Activated CD4-positive, alpha-beta T cell treated with anti-CD3 and anti-CD28 coated beads, Interleukin-2, Interleukin-4, amounts not matched to agents 100 ng/mL and 50 ng/mL, durations not matched to agents 16 hours and 8 hours (primary cell): ENCODE measurements at places on chromosomes 1 and 21.
A peak's percentile ranks its signal among the peaks of the same experiment; 100 is the strongest.

- DNase-seq: no peak
These were observed 14.9 kb downstream of the APCS start for GRCh38 chr1:159602501-159602999.

DNA sequence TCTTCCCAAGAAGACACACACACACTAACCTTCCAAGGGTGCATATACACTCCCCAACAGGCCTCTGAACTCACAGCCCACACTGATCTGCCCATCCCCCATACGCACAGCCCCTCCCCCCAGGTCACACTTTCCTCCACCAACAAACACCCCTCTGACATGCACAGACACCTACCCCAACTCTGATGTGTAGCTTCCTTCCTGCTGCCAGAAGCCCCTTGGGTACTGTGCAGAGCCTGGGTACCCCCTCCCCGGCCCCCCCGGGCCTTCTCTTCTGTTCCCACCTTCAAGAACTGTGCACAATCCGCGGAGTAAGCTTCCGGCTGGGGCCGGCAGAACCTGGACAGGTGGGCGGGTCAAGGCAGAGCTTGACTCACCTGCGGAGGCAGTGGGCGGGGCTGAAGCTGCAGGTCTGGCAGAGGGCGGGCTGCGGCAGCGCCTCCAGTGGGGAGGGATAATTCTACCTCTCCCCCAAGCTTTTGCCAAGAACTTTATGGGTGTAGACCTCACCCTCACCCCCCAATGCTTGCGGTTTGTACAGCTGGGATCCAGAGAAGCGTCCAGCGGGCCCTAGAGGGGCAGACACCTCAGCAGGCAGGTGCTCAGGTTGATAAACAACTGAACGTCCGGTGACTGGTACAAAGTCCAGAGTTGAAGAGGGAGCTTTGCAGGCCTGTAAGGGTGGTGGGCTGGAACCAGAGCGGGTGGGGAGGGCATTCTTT is at the start of gene C1orf210:
Gene C1orf210 (minus strand): TSS at position 313 of the 722 bp plus-strand sequence. CDS start 2,311 bp downstream, outside the sequence.
- DNase-seq: no peak

GRCh38 chr1:222464841-222465210 is 83.1 kb downstream of the HHIPL2 start:
- DNase-seq: peak; percentile 71

DNA sequence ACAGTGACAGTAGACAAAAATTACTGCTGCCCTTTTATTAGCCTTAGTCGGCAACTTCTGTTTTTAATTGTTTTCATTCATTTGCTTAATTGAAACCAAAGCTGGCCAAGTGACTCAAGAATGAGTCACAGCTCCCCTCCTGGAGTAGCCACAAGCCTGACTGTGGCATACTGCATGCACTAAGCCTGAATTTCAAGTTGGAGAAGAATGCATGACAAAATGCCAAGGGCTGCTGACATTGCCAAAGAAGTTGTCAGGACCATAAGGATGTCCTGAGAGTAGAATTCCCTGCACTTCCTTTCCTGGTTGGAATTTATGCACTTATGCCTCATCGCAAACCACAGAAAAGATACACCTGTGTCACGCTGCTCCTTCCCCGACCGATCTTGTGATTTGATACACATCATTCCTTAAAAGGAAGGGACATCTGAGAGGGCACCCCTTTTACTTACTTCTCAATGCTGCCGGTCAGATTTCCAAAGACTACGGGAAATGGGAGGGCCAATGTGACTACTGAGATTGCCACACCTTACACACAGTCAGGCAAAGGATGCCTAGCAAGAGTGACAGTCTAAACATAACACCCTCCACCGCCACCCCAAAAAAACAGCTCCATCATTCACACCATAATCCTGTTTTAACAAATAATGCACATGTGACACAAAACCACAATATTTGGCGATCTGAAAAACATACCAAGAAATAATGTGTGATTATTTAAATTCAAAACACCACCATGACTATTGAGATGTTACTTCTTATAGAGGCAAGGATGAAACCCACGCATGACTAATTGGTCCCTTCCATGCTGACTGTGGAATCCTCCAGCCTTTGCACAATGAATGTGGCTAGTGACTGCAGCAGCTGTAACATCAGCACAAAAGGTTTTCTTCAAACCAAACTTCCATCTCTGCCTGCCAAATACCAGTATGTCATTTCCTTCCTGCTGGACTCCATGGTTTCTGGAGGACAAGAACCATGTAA is 28.2 kb downstream of the VAV3 start:
- peak; percentile 77 for DNase-seq

GRCh38 chr1:177948336-177948972 is 21.4 kb downstream of the SEC16B start:
- peak; percentile 49 for DNase-seq

- no peak for DNase-seq
These were observed 918.2 kb upstream of the ADGRL2 start for GRCh38 chr1:80882553-80882952.

GRCh38 chr21:38494251-38494642 is 4.0 kb downstream of the ERG start:
- no peak for DNase-seq

DNA sequence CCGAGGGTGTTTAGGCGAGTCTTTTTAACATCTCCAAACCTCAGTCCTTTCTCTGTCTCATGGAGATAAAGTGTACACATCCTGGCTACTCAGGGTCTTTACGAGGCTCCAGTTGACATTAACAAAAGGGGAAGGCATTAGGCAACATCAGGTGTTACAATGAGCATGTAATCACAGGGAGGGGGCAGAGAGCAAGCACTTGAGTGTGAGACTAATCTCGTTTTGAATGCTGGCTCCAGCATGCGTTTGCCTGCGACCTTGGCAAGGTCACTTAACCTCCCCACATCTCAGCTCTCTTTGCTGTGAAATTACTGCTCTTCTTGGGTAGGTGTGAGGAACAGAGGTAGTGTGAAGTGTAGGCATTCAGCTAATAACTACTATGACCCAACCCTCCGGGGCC is 3.1 kb downstream of the TNNT2 start:
- DNase-seq: no peak

DNA sequence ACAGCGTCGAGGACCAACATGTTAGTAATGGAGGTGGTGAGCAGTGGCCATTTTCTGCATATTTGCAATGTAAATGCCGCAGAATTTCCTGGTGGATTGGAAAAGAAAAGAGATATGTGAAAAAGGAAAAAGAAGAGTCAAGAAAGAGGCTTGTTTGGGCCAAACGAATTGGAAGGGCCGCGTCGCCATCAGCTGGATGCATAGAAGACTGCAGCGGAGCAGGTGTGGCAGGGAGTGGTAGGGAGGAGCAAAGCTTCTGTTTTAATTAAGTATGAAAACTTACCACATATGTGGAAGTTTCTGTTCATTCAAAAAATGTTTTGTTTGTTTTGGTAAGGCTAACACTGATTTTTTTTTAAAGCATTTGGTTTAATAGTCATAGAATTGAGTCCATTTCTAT is 690.7 kb downstream of the NCAM2 start:
- DNase-seq: no peak

- no peak for DNase-seq
These were observed 6.8 kb downstream of the CORT start for GRCh38 chr1:10456661-10457060.
